Cardiac muscle cell (in vitro differentiated cells and primary cell): ENCODE measurements at places on chromosomes 2 and 18. TPM values are rescaled to one million over a fixed set of nuclear protein-coding genes. Genes with fewer than 3 reads are reported as not detected.
A peak's percentile ranks its signal among the peaks of the same experiment; 100 is the strongest.

DNA sequence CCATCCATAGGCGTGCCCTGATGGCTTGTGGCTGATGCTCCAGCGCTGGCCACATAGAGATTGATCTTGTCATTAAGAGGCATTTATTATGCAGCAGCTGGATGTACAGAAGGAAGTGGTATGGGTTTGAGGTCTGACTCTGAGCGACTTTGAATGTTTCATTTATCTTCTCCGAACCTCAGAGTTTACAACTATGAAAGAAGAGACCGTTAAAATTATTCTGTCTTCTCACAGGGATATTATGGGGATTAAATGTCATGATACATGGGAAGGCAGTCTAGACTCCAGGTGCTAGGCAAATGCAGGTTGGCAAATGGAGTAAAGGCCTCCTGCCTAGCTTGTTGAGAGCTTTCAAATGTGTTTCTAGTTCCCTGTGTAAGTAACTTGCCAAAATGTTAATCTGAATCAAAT is 30.3 kb downstream of the MOGAT1 start:
- no peaks in the 10 kb centered on the region for H3K27me3 ChIP-seq
- no peak overlapping the region for H3K27ac ChIP-seq
- H3K36me3 ChIP-seq, result no peaks in the 10 kb centered on the region
- no peak overlapping the region for H3K4me3 ChIP-seq
- DNase-seq, result no peak

- H3K4me1 ChIP-seq, result peaks cover 2% of the 10 kb centered on the region
- DNase-seq, result no peak
- no peaks in the 10 kb centered on the region for H3K27me3 ChIP-seq
- H3K27ac ChIP-seq, result no peak overlapping the region
- H3K4me3 ChIP-seq, result no peak overlapping the region
- no peaks in the 10 kb centered on the region for H3K36me3 ChIP-seq
Observed at GRCh38 chr2:36165132-36165531, 190.4 kb upstream of the CRIM1 start.

GRCh38 chr18:36826556-36826955 is 2.2 kb downstream of the TPGS2 start:
- DNase-seq, result no peak
- H3K27ac ChIP-seq, result no peak overlapping the region
- no peak overlapping the region for H3K4me3 ChIP-seq
- H3K27me3 ChIP-seq, result no peaks in the 10 kb centered on the region
- H3K4me1 ChIP-seq, result no peaks in the 10 kb centered on the region

DNA sequence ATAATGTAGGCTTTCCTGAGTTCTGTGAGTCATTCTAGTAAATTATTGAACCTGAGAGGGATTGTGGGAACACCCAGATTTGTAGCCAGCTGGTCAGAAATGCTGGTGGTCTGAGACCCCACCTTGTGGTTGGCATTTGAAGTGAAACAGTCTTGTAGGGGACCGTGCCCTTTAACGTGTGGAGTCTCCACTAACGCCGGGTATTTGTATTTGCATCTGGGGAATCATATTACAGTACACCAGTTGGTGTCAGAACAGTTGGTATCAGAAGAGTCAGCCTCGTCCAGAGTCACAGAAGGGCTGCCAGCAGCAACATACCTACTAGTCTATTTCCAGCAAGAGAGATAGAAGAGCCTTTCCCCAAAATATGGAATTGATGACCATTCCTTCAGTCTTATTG is 38.3 kb upstream of the PTPN4 start:
- no peak overlapping the region for H3K4me3 ChIP-seq
- H3K36me3 ChIP-seq, result no peaks in the 10 kb centered on the region
- H3K4me1 ChIP-seq, result no peaks in the 10 kb centered on the region
- no peaks in the 10 kb centered on the region for H3K27me3 ChIP-seq

- peak overlapping the region; percentile 55 for H3K27ac ChIP-seq
- H3K27me3 ChIP-seq, result no peaks in the 10 kb centered on the region
- DNase-seq, result peak; percentile 46
- peaks cover 16% of the 10 kb centered on the region for H3K4me1 ChIP-seq
Observed at GRCh38 chr18:9475643-9476591, 604 bp downstream of the RALBP1 start.

GRCh38 chr2:175808078-175808477 is 194.0 kb downstream of the LNPK start:
- peaks cover 26% of the 10 kb centered on the region for H3K4me1 ChIP-seq
- no peaks in the 10 kb centered on the region for H3K27me3 ChIP-seq
- no peak overlapping the region for H3K4me3 ChIP-seq
- no peak overlapping the region for H3K27ac ChIP-seq
- DNase-seq, result no peak

DNA sequence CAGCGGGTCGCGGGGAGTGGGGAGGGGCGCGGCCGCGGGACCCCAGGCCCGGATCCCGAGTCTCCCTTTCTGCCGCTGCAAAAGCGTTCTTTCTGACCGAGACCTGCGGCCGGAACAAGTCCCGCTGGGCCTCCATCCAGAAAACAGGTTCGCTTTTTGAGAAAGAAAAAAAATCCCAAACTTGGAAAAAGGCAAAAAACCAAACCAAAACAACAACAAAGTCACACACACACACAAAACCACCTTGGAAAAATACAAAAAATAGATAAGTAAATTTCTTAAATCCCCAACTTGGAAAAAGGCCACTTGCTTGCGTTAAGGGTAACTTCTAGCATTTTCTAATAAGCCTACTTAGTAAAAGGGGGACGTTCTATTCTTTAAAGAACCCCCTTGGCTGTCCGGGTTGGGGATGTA is 250 bp upstream of the CHST10 start:
- no peak for DNase-seq
- no peaks in the 10 kb centered on the region for H3K36me3 ChIP-seq
- H3K4me1 ChIP-seq, result peaks cover 16% of the 10 kb centered on the region
- no peaks in the 10 kb centered on the region for H3K27me3 ChIP-seq
- peak overlapping the region; percentile 92 for H3K27ac ChIP-seq
- H3K4me3 ChIP-seq, result peak overlapping the region; percentile 78

DNA sequence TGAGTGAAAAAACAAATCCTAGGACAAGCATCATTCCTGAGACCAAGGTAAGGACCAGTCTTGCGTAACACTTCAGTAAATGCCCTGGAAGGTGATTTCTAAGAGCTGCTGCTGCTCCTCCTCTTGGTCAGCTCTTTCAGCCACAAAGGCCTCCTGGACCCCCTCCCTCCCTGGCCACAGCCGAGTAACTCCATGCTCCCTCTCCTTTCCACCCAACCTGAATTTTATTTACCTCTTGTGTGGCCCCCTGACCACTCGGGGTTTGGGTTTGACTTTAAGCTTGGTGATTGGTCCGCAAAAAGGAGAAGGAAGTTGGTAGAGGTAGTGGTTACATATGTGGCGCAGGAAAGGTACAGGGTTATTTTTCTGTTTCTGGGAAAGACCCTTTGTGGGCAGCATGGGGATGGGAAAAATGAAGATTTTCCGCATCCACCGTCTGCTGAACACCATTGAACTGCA is 9.2 kb downstream of the HTRA2 start:
- no peak overlapping the region for H3K4me3 ChIP-seq
- no peak for DNase-seq
- no peaks in the 10 kb centered on the region for H3K36me3 ChIP-seq
- no peaks in the 10 kb centered on the region for H3K27me3 ChIP-seq

DNA sequence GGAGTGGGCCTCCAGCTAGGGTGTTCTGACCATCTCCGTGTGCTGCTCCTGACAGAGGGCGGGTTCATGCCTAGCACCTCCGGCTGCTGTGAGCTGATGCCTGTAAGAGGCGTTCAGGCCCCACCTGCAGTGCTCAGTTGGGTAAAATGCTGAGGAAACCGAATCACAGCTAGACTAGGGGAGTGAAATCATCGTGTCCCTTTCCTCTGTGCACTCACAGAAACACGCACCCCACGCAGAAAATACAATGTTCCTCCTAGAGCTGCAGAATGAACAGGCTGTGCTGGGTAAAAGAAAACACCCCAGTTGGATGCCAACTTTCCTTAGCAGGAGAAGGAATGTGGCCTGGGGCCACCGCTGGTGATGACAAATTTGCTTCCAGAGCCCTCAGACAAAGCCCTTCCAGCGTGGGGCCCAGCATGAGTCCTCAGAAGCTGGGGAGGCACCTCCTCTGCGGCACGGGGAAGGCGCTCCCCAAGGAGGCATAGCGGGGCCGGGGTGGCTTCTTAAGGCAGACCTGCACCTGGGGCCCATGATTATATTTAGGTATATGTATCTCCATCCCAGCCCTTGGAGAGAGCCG is 16.3 kb upstream of the ARHGEF4 start:
- no peak overlapping the region for H3K4me3 ChIP-seq
- no peaks in the 10 kb centered on the region for H3K36me3 ChIP-seq
- peaks cover 7% of the 10 kb centered on the region for H3K4me1 ChIP-seq

DNA sequence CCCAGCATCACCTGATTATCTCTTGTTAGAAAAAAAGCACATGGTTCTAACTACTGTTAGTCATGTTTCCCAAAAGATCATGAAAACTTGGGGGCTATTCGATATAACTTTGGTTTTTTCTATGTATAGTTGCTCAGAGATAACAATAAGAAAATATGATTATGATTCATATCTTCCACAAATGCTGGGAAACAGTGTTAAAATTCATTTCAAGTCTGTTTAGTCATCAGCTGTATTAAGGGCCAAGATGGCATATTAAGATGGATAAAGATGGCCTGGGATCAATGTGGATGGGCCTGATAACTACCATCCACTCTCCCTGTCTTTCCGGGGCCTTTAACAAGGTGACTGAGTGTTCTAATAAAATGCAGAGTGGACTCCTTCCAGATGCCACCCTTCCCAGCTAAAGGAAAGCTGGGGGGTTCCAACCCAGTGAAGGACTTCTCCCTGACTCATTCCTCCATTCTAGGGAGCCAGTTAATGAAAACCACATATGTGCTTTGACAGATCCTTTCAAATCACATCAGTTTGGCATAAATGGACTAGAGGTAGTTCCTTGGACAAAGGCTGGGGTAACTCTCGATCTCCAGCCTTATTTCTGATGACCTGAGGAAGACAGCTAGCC is 221.6 kb downstream of the VAPA start:
- H3K4me1 ChIP-seq, result peaks cover 23% of the 10 kb centered on the region
- H3K36me3 ChIP-seq, result no peaks in the 10 kb centered on the region
- no peak for DNase-seq

GRCh38 chr2:121185571-121186074 is 99.4 kb downstream of the TFCP2L1 start:
- H3K4me3 ChIP-seq, result no peak overlapping the region
- no peaks in the 10 kb centered on the region for H3K4me1 ChIP-seq
- no peaks in the 10 kb centered on the region for H3K36me3 ChIP-seq
- H3K27me3 ChIP-seq, result no peaks in the 10 kb centered on the region
- no peak overlapping the region for H3K27ac ChIP-seq

- DNase-seq, result no peak
- H3K4me1 ChIP-seq, result no peaks in the 10 kb centered on the region
- no peak overlapping the region for H3K4me3 ChIP-seq
- H3K27ac ChIP-seq, result no peak overlapping the region
- no peaks in the 10 kb centered on the region for H3K27me3 ChIP-seq
Observed at GRCh38 chr18:53080687-53081086, 740.7 kb downstream of the DCC start.

DNA sequence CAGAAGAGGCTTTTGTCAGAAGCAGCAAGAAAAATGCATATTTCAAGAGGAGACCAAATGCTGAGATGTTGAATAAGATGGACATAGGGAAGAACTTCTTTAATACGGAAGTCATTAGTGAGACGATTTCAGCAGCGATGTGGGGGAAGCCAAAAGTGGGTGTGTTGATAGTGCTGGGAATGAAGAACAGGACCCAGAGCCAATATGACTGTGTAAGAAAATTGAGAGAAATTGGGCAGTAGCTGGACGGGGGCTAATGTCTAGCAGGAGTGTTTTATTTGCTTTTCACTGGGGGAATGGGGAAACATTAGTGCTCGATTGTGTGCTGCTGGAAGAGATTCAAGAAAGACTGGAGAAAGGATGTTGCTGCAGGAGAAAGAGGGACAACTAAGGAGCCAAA is 788.7 kb upstream of the KLHL29 start:
- H3K36me3 ChIP-seq, result no peaks in the 10 kb centered on the region
- no peaks in the 10 kb centered on the region for H3K4me1 ChIP-seq
- DNase-seq, result no peak
- H3K27ac ChIP-seq, result no peak overlapping the region
- H3K27me3 ChIP-seq, result no peaks in the 10 kb centered on the region

DNA sequence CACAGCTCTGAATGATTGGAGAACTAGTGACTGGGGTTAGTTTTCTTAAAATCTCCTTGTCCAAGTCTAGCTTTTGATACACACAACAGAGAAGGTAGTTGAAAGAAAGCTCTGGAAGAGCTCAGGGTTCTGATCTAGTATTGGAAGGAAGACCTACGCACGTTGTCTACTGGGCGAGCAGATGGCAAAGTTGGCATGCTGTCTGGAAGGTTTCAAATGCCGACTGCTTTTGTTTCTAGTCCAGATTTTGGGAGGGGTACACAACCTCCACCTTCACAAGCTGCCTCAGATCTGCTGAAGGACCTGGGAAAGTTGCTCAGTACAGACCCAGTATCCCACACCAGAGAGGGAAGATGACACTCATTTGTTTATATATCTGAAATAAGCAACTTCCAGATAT is 507.3 kb downstream of the RNF144A start:
- H3K27ac ChIP-seq, result no peak overlapping the region
- DNase-seq, result no peak
- peaks cover 12% of the 10 kb centered on the region for H3K4me1 ChIP-seq
- H3K27me3 ChIP-seq, result no peaks in the 10 kb centered on the region
- no peak overlapping the region for H3K4me3 ChIP-seq

- H3K27ac ChIP-seq, result no peak overlapping the region
- no peak overlapping the region for H3K4me3 ChIP-seq
- H3K36me3 ChIP-seq, result no peaks in the 10 kb centered on the region
- peaks cover 8% of the 10 kb centered on the region for H3K4me1 ChIP-seq
- no peak for DNase-seq
- no peaks in the 10 kb centered on the region for H3K27me3 ChIP-seq
Observed at GRCh38 chr2:157258520-157259326, 1.2 kb downstream of the GALNT5 start.

DNA sequence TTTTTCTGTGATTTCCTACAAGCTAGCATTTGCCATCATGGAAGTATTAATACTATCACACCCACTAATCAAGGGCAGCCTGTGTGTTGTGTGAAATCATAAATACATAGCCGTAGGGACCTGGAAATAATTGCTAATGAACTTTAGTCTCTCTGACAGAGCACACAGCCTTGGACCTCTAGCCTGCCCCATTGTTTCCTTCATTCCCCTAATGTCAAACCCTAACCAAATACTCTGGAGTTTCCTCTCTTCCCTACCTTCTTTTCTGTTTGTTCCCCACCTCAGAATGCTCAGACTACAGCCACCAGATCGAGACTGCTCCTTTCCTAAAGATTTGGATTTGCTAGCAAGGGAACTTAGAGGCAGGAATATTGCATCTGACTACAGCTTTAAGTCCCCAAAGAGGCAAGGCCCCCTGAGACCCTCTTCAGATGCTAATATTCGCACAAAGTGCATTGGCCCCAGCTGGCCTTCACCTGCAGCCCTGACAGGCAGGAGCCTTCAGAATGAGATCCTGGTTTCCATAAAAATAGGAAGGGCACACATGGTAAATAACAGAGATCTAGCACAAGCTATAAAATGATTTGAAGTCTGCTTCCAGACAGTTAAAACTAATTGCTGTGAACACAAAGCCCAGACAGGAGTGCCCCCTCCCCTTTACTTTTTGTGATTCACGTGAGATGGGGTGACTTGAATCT is 279.2 kb upstream of the DCC start:
- H3K36me3 ChIP-seq, result no peaks in the 10 kb centered on the region
- H3K27ac ChIP-seq, result no peak overlapping the region
- no peak overlapping the region for H3K4me3 ChIP-seq
- H3K27me3 ChIP-seq, result no peaks in the 10 kb centered on the region
- H3K4me1 ChIP-seq, result no peaks in the 10 kb centered on the region

Gene C2orf81
- total RNA-seq, result 7.6 and 9.5 TPM in 2 replicates

Gene FAM237A
- total RNA-seq, result not detected in 2 replicates

Gene SDC1
- total RNA-seq, result 13.3 and 13.5 TPM in 2 replicates

Gene DOK6
- total RNA-seq, result 8.1 and 13.9 TPM in 2 replicates
